ENCODE measurements at places on chromosomes 5 and 9.

DNA sequence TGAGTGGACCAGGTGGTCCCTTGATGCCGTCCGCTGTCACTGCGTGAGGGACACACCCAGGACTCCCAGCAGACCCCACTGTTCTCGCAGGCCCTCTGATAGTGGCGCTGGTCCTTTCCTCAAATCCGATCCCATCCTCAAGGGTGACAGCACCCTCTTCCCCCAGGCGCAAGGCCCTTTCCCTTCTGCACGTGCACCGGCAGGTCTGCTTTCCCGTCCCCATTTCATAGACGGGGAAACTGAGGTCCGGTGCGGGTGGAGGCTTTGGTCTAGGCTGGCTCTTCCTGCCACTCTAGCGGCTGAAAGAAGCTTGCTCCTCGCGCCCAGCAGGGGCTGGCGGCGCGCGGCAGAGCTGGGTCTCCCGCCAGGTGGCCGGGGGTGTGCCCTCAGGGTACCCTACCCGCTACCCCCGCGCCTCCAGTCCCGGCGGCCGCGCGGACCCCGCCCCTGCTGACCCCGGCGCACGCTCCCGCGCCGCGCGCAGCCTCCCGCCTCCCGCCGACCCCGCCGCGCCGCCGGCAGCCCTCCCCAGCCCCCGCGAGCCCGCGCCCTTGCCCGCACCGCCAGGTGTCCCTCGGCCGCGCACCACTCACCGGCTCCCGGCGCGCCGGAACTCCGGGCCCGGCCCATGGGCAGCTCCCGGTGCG is 453 bp downstream of the RASGEF1C start:
- no peak for DNase-seq

GRCh38 chr5:100469767-100470166 is 65.4 kb upstream of the FAM174A start:
- DNase-seq = no peak

DNA sequence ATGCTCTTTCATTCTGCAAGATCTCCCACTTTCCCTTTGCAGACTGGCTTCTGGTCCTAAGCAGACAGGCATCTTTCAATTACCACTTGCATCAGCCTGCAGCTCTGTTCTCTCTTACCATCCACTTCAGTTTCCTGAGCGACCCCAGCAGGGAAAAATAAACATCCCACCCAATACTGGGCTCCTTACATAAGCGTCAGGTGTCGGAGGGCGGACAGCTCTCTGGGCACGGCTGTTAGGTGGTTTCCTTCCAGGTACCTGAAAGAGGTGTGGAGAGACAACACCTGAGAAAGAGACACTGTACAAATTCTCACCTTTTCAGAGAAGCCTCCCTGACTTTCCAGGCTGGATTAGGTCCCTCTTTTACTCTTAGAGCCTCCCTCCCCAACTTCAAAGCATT is 145.1 kb upstream of the PANK3 start:
- no peak for DNase-seq

DNA sequence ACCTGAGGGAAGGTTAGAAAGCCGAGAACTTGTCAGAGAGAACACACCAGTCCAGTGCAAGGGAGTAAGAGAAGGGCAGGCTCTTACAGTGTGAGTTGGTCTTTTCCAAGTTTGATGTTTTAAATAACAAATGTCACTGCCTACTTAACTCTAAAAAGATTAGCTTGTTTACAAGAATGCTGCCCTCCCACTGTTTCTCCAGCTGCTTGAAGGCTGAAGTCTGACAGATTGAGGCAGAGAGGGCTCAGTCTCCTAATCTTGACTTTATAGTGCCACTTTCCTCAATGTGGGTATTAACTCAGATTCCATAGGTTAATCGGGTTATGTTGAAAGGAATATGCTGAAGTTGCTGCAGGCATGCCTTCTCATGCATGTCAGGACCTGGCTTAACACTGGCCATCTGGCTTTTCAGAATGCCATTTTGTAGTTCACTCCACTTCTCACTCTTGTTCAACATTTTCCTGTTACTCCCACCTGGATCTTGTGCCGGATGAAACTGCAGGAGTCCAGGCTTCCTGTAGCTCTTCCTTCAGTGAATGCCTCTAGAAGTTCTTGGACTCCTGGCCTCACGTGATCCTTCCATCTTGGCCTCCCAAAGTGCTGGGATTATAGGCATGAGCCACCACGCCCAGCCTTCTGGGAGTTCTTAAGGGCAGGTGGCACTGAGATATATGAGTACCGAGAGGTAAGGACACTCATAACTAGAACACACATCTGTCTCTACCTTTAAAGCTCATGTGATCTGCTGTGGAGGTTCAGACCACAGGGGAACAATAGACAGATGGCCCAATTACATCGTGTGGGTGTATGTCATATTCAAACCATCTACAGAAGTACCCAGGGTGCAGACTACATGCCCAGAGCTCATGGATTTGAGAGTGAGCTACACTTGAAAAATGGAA is 249.7 kb downstream of the ARHGAP26 start:
- no peak for DNase-seq

- no peak for DNase-seq
These were observed 529.8 kb downstream of the DMRTA1 start for GRCh38 chr9:22976454-22976853.
